ENCODE measurements at places on chromosomes 5 and 9.

GRCh38 chr5:122201365-122201764 lies 72.0 kb downstream of the ZNF474 start:
- H3K27me3 ChIP-seq, result peaks cover 16% of the 10 kb centered on the region
- no peak for DNase-seq
- H3K27ac ChIP-seq, result no peak overlapping the region
- H3K4me3 ChIP-seq, result no peak overlapping the region
- H3K36me3 ChIP-seq, result no peaks in the 10 kb centered on the region

DNA sequence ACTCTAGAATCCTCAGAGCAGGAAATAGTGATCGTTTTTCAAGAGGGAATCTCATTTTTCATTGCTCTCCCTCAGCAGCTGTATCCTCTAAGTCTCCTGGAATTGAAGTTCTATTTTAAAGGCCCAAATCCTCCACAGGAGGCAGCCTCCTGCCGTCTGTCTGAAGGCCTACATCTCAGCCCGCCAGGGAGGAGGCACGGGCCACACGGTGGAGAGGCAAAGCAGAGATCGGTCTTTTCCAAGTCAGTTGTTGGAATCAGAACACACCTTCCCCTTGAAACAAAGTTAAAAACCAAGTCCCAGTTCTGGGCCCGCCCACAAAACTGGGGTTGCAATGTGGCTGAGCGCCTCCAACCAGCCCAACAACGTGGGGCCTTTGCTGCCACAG lies 68.7 kb downstream of the RAPGEF1 start:
- H3K27me3 ChIP-seq, result no peaks in the 10 kb centered on the region
- peak overlapping the region; percentile 86 for H3K27ac ChIP-seq
- DNase-seq, result no peak
- no peak overlapping the region for H3K4me3 ChIP-seq
- no peaks in the 10 kb centered on the region for H3K36me3 ChIP-seq
- peaks cover 100% of the 10 kb centered on the region for H3K4me1 ChIP-seq

- no peak overlapping the region for H3K4me3 ChIP-seq
- no peaks in the 10 kb centered on the region for H3K27me3 ChIP-seq
- H3K36me3 ChIP-seq, result no peaks in the 10 kb centered on the region
- DNase-seq, result peak; percentile 25
- H3K4me1 ChIP-seq, result peaks cover 17% of the 10 kb centered on the region
- no peak overlapping the region for H3K27ac ChIP-seq
Measured at GRCh38 chr9:2271426-2271825, 256.3 kb downstream of the SMARCA2 start.

- peaks cover 26% of the 10 kb centered on the region for H3K4me1 ChIP-seq
- no peaks in the 10 kb centered on the region for H3K27me3 ChIP-seq
- no peaks in the 10 kb centered on the region for H3K36me3 ChIP-seq
- H3K4me3 ChIP-seq, result no peak overlapping the region
- peak overlapping the region; percentile 69 for H3K27ac ChIP-seq
Measured at GRCh38 chr9:91186632-91187108, 175.0 kb downstream of the AUH start.

DNA sequence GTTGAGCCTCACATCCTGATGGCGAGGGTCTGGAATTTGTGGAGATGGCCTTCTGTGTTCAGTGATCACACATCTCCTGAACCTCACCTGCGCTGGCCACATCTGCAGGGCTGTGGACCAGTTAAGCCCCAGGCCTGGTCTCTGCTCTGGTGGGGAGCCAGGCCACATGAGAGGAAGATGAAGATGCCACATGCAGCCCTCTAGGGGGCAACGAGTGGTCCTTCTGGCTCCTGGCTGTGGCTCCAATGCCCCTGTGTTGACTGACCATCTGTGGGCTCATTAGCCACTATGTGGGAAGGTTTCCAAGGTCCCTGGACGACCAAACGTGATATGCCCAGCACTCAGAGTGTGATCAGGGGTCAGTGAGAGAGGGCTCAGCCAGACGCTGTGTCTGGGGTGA lies 203.0 kb downstream of the HSPA4 start:
- DNase-seq, result no peak
- no peaks in the 10 kb centered on the region for H3K36me3 ChIP-seq
- H3K27ac ChIP-seq, result no peak overlapping the region
- no peak overlapping the region for H3K4me3 ChIP-seq
- peaks cover 12% of the 10 kb centered on the region for H3K27me3 ChIP-seq
- no peaks in the 10 kb centered on the region for H3K4me1 ChIP-seq

- H3K4me3 ChIP-seq, result no peak overlapping the region
- DNase-seq, result no peak
- H3K4me1 ChIP-seq, result no peaks in the 10 kb centered on the region
Measured at GRCh38 chr5:160660132-160660531, 191.9 kb downstream of the ATP10B start.

DNA sequence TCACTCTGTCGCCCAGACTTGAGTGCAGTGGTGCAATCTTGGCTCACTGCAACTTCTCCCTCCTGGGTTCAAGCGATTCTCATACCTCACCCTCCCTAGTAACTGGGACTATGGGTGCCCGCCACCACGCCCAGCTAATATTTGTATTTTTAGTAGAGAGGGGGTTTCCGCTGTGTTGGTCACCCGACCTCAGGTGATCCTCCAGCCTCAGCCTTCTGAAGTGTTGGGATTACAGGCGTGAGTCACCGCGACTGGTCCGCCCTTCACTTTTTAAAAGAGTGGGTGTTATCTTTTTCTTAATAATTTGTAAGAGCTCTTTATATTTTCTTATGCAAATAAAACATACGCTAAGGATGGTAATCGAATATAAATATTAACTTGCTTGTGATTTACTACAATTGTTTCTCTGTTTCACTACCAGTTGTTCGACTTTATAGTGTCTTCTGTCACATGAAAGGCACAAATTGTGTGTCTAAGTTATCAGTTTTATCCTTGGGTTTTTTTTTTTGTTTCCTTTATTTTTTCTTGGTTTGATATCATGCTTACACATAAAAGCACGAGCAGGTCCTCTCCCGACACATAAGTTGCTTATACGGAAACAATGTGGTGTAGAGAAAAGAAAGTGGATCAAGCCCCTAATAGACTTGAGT lies 1.9 kb upstream of the GPBP1 start:
- DNase-seq, result no peak
- H3K36me3 ChIP-seq, result no peaks in the 10 kb centered on the region
- peaks cover 42% of the 10 kb centered on the region for H3K4me1 ChIP-seq

GRCh38 chr9:110213413-110214044 lies 5.6 kb upstream of the C9orf152 start:
- no peak for DNase-seq
- H3K4me1 ChIP-seq, result no peaks in the 10 kb centered on the region
- H3K27ac ChIP-seq, result no peak overlapping the region
- H3K4me3 ChIP-seq, result no peak overlapping the region
- no peaks in the 10 kb centered on the region for H3K27me3 ChIP-seq

DNA sequence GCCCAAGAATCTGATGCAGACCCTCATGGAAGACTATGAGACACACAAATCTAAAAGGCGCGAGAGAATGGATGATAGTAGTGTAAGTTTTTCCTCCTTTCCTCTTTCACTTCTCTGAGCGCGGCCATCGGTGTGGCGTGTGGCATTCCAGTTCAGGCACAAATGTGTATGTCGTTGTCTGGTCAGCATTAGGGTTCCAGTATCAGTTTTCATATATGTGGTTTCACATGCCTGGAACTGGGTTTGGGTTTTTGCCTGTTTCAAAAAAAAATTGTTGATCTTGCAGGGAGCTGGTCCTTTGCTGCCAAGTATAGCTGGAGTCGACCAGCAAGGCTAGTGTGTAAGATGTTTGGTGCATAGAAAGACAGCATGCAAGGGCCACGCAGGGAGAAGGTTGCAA lies 51.5 kb downstream of the C9orf152 start:
- H3K4me1 ChIP-seq, result peaks cover 100% of the 10 kb centered on the region
- no peak overlapping the region for H3K4me3 ChIP-seq
- DNase-seq, result no peak
- no peaks in the 10 kb centered on the region for H3K27me3 ChIP-seq
- peaks cover 8% of the 10 kb centered on the region for H3K36me3 ChIP-seq
- H3K27ac ChIP-seq, result peak overlapping the region; percentile 9

DNA sequence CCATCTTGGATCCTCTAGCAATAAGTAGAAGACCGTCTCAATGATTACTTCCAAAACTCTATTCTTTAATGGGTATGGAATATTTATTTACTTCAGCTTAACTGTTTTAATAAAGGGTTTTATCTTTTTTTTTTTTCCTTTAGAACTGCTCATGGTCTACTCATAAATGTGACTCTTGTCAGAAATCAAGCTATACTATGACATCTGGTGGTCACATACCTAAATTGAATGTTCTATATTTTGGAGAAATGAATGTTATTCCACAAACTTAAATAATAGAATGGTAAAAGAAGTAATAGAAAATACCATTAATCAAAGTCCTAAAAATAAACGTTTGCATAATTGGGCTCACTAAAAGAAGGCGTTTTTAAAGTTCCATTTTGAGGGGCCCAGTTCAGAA lies 131.2 kb upstream of the PLCXD3 start:
- H3K27me3 ChIP-seq, result no peaks in the 10 kb centered on the region
- DNase-seq, result no peak
- no peaks in the 10 kb centered on the region for H3K36me3 ChIP-seq
- H3K4me3 ChIP-seq, result no peak overlapping the region
- H3K27ac ChIP-seq, result no peak overlapping the region

DNA sequence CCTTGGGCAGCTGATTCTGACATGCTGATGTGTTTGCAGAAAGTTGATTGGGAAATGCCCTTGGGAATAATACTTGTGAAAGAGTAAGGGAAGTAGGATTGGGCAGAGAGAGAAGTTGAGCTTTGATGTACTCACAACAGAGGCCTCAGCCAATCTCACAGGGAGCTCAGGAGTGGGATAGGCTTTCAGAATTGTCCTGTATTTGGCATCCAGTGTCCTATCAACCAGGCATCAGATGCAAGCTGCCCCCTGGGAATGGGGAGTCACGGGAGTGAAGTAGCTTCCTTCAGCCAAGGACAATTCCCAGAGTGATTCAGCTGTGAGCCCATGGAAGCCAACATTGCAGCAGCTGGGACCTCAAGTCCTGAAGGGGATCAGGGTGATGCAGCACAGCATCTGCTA lies 39.6 kb downstream of the DMAC1 start:
- no peak overlapping the region for H3K4me3 ChIP-seq
- H3K4me1 ChIP-seq, result no peaks in the 10 kb centered on the region

- H3K4me1 ChIP-seq, result no peaks in the 10 kb centered on the region
- H3K27me3 ChIP-seq, result no peaks in the 10 kb centered on the region
Measured at GRCh38 chr5:93632327-93632726, 49.3 kb downstream of the NR2F1 start.

DNA sequence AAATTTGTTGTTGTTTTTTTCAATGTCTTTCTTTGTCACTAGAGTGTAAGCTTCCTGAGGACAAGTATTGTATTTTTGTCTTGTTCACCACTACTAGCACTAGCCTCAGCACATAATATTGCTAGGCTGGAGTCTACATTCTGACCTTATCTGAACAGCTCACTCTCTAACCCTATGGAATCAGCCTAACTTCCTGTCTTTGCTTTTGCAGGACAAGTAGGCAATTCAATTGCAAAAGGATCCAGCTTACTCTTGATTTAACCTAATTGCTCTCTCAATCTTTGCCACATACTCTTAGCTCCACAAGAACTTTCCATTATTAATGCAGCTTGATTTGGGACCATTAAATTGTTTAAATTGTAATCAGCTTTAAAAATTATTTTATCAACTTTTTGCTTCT lies 308.5 kb downstream of the MAN2A1 start:
- no peak overlapping the region for H3K4me3 ChIP-seq
- no peak for DNase-seq
- H3K36me3 ChIP-seq, result no peaks in the 10 kb centered on the region
- H3K27ac ChIP-seq, result no peak overlapping the region

- no peaks in the 10 kb centered on the region for H3K4me1 ChIP-seq
- H3K36me3 ChIP-seq, result no peaks in the 10 kb centered on the region
- no peak overlapping the region for H3K27ac ChIP-seq
Measured at GRCh38 chr5:178186427-178186826, 744 bp downstream of the GMCL2 start.

DNA sequence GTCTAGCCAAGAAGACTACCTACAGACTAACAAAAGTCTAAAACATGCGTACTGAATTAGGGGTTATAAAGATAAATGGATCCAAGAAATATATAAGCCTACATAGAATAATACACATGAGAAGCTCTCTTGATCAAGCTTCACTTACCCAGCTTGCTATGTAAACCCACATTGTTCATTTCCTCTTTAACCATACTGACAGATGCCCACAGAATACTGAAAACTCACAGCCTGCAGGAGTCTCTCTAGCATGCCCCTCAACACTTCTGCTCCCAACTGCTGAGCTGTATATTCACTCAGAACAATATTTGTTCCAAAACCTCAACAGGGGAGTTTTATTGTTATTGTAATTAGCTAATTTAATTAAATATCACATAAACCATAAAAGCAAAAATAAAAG lies 52.4 kb downstream of the RFX3 start:
- H3K36me3 ChIP-seq, result no peaks in the 10 kb centered on the region
- H3K27ac ChIP-seq, result no peak overlapping the region
- H3K4me3 ChIP-seq, result no peak overlapping the region
- DNase-seq, result no peak
- H3K4me1 ChIP-seq, result peaks cover 26% of the 10 kb centered on the region

DNA sequence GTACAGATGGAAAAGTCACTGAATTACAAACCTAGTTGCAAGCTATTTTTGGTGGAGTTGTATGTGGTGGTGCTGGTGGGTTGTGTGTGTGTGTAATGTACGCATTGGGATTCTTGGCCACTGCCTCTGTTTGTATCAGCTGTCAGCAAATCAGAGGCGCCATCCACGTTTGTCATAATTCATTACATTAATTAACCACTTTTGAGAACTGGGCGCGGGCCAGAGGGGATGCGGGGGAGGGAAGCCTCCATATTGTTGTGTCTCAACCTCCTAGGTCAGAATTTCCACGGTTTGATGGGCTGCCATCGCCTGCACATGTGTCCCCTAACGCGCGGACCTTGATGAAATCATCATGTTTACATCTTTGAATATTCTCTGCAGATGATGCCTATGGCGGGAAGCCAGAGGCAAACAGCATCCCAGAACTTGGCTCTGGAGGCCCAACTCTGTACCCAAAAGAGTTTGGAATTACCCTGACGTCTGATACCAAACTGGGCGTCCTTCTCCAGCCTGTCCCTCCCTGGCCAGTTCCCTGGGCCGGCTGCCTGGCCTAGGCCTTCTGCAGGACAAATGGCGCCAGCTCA lies 54.9 kb downstream of the FGF18 start:
- no peaks in the 10 kb centered on the region for H3K27me3 ChIP-seq
- no peaks in the 10 kb centered on the region for H3K36me3 ChIP-seq
- no peak for DNase-seq
- H3K27ac ChIP-seq, result no peak overlapping the region

DNA sequence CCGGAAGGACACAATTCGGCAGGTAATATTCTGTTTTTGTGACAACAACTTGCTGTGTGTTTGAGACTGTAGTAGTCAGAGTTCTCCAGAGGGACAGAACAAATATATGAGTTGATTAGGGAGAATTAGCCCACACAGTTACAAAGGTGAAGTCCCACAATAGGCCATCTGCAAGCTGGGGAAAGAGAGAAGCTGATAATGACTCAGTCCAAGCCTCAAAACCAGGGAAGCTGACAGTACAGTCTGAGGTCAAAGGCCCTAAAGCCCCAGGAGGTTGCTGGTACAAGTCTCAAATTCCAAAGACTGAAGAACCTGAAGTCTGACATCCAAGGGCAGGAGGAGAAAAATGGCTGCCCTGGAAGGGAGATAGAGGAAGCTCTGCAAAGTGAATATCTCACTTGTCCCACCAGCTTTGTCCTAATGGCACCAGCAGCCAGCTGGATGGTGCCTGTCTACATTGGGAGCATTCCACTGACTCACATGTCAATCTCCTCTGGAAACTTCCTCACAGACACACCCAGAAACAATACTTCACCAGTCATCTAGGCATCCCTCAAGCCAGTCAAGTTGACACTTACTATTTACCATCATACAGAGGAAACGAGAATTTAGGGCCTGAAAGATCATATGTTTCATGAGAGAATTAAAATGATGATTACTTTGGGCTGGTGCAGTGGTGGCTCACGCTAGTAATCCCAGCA lies 36.3 kb upstream of the CTXN3 start:
- no peak overlapping the region for H3K27ac ChIP-seq
- H3K27me3 ChIP-seq, result no peaks in the 10 kb centered on the region
- H3K4me3 ChIP-seq, result no peak overlapping the region
- no peaks in the 10 kb centered on the region for H3K4me1 ChIP-seq
- no peak for DNase-seq
